ENCODE measurements at places on chromosomes 3 and 15.

DNA sequence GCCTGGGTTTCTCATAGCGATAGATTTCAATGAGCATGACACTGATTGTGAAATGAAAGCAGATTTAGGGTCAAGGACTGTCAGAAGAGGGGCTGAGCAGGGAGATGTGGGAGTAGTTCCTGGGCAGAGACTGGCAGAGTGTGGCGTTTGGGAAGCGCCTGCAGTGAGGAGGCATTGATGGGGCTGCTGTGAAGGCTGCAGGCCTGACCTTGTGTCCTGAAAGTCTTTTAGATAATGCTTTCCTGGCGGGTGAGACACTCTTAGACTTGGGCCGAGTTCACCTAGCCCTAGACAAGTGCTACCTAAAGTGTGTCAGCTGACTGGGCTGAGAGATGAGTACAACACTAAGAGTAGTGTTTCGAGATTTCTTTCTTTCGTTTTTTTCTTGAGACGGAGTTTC lies 20.7 kb downstream of the USP13 start:
- DNase-seq: no peak

DNA sequence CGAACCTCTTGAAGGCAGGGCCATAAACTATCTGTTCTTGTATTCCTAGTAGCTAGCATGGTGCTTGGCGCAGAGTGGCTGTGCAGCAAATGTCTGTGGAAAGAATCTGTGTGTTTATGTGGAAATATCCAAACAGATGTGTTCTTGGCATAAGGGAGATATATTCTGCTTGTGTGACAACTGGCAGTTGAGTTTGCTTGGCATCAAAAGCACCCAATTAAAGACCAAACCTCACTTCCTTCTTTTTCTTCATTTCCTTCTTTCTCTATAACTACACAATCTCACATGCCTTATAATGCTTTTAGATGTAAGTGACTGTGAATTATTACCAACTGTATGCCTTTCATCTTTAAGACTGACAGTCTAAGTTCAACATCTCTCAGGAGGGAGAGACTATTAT lies 296.5 kb downstream of the SLC9A9 start:
- no peak for DNase-seq

GRCh38 chr3:190581041-190581541 lies 67.2 kb downstream of the IL1RAP start:
- DNase-seq: no peak

DNA sequence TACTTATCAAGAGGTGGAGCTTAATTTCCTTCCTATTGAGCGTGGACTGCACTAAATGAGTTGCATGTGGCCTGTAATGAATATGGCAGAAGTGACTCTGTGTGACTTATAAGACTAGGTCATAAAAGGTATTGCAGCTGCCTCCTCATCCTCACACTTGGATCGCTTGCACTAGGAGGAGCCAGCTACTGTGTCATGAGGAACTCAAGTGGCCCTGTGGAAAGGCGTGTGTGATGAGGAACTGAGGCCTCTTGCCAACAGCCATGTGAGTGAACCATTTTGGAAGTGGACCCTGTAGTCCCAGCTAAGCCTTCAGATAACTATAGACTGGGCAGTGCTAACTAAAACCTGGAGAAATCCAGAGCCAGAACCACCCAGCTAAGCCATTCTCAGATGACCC lies 7.1 kb upstream of the SLC30A4 start:
- DNase-seq: peak; percentile 43

DNA sequence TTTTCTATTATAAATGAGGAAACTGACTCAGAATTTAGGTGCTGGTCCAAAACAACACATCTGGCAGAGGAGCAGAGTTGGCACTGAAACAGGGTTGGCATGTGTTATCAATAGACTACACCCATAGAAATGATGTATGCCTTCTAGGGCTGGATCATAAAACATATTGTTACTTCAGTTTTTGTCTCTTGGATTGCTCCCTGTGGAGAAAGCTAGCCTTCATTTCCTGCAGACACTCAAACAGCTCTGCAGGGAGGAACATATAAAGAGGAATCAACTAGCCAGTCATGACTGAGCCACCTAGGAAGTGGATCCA lies 507 bp upstream of the MRPL3 start:
- no peak for DNase-seq

- DNase-seq: no peak
These were observed 45.3 kb downstream of the OSTN start for GRCh38 chr3:191244242-191244867.

DNA sequence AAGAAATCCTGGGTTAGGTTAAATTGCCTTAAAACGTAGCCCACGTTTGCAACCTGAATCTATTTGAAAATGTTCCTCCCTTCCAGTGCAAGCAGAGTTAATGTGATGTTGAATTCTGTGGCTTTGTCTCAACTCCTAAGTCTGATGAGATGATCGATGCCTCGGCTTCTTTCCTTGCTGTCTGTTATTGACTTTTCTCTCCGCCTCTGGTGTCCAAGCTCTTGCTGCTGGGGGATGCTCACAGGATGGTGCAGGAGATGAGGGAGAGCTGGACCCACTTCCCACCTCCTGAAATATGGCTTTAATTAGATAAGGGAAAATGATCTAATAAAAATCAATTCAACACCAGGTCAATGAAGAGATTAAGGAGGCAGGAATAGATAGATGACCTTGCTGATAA lies 407.9 kb upstream of the RGMA start:
- no peak for DNase-seq

- DNase-seq: no peak
These were observed 7.3 kb downstream of the ACOX2 start for GRCh38 chr3:58529516-58530353.

DNA sequence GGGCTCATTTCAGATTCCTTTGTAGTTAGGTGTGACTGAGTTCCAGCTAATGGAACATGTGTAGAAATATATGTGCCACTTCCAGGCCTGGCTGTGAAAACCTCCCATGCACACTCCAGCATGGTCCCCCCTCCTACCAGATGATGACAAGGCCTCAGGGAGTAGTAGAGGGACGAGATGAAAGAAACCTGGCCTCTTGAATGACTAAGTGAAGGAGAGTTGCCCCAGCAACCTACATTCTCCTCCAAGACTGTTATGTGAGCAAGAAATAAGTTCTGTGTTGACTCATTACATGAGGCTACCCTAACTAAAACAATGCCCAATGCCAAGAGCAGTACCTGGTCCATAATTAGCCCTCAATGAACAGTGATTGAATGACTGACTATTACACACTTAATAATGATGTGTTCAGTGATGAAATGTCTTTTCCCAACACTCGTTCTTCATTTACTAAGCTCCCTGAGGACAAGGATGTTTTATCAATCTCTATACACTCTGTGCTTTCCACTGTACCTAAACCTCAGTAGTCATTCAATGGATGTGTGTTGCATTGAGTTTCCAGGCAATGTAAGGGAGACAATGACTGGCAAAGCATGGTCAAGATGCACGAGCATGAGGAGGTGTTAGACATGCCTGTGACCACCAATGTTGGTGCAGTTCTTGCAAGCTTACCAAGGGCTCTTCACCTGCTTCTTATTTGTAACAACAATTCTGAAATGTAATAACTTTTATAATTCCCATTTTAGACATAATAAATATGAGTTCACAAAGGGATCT lies 62.0 kb upstream of the BCL6 start:
- no peak for DNase-seq

GRCh38 chr3:83662381-83662960 lies 1296.3 kb upstream of the CADM2 start:
- no peak for DNase-seq

DNA sequence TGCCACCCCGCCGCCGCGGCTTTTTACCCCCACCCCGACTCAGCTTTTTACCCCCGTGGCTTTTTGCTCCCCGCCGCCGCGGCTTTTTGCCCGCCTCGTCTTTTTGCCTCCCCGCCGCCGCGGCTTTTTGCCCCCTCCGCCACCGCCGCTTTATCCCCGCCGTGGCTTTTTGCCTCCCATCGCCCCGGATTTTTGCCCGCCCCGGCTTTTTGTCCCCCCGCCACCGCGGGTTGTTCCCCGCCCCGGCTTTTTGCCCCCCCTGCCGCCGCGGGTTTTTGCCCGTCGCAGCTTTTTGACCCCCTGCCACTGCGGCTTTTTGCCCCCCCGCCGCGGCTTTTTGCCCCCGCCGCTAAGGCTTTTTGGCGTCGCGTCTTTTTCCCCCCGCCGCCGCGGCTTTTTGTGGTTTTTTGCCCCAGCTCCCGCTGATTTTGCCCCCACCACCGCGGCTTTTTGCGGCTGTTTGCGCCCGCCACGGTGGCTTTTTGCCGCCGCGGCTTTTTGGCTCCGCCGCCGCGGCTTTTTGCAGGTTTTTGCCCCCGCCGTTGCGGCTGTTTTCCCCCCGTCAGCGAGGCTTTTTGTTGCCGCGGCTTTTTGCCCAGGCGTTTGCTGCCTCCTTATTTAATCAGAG lies 597.2 kb downstream of the GOLGA6L6 start:
- no peak for DNase-seq

DNA sequence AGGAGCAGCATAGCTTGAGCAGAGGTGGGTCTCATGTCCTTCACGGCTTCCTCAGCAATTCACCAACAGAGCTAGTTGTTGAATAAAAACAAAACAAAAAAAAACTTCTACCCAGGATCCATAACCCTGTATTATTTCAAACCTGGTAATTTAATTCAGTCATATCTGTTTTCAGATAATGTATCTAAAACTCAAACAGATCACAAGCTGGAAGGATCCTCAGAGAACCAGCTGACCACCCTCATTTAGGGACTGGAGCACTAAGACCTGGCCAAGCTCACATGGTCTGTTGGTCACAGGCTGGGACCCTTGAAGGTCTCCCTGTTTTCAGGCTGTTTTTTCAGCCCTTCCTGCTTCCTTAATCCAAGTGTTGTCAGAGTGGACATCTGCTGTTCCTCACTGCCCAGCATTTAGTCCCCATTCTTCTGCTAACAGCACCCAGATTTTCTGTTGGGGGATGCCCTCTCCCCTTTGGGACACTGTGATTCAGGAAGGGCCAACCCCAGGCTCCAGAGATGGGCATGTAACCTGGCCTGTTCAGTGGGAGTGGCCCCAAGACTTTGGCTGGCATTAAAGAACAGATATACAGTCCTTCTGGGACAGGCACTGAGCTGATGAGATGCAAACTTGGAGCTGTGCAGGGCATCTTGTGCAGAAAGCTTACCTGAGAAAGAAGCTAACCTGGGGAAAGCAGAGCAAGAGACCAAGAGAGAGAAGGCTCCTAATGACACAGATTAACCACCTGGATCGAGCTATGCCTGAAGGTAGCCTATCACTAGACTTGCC lies 78.8 kb upstream of the SPATA12 start:
- no peak for DNase-seq

- no peak for DNase-seq
These were observed 36.8 kb upstream of the SSUH2 start for GRCh38 chr3:8681349-8681748.

GRCh38 chr3:132404276-132404675 lies 13.0 kb upstream of the DNAJC13 start:
- no peak for DNase-seq

DNA sequence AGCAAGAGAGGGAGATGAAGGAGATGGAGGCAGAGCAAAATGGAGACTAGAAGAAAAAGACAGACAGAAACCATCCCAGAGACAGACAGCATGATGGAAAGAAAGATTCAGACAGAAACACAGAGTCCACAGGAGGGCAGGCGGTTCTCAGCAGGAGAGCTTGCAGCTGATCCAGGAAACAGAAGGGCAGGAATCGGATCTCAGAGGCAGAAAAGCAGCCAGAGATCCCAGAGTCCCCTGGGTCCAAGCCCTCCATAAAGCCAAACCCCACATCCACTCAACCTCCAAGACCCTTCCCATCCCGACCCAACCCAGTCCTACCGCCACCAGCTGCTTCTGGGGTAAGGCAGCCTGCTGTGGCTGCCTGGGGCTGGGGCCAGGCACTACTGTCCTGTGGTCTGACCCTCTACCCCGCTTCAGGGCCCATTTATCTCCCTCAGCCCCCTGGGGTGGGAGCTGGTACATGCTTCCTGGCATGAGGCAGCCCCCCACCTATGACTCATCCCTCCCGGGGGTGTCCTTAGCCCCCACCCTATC lies at the start of gene UCN2:
TSS of gene UCN2 (minus strand) at position 400 of the 537 bp plus-strand sequence. CDS start 657 bp downstream, outside the sequence.
- DNase-seq: no peak

- no peak for DNase-seq
These were observed 27.2 kb downstream of the FEM1B start for GRCh38 chr15:68304589-68305337.

DNA sequence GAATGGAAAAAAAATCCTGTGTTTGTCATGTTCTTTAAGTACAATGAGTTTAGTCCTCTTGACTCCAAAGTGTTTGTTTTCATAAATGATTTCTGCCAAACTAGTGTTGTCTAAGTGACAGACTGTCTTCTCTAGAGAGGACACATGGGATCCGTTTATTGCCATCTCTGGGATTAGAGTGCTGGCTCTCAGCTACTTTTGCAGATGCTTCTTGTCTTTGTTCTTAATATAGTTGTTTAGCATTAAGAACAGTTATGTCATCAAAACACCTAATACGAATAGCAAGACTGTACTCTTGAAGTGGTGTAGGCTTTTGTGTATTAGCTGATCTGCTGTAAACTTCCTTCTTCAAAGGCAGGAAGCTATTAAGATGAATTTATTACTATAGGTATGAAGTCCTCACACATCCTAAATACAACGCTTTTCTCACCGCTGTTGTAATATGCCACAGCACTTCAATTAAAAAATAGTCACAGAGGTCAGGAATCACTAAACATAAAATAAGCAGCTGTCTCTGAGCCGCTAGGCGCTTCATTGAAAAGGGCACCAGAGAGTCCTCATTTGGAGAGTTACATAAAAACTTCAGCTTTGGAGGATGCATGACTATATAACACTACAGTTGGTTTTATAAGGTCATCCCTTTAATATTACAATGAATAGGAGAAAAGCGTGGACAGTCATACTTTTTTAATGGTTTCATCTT lies 128.3 kb upstream of the ZNF385D start:
- DNase-seq: no peak

- DNase-seq: no peak
These were observed 6.7 kb downstream of the P2RY12 start for GRCh38 chr3:151377768-151378385.

DNA sequence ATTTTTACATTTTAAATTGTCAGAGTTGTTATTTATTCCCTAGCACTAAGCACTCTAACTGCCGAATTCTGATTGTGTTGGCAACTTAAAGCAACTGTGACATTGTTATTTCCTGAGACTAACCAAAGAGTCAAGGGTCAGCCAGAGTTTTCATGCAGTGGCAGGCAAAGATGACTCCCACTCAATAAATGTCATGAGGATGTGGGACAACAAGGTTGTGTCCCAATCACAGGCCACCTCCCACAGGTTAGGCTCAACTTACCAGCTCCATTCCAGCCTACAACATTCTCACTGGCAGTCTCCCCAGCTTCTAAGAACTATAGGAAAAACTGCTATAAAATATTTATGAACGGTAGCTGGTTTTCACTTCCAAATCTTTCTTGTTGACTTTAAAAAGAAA lies 80.1 kb downstream of the RSL24D1 start:
- DNase-seq: no peak

- no peak for DNase-seq
These were observed 33.8 kb downstream of the FAIM start for GRCh38 chr3:138642226-138642926.
